Esophagus squamous epithelium (tissue), 5 donors: ENCODE measurements at places on chromosomes 2 and 18. TPM values are rescaled to one million over a fixed set of nuclear protein-coding genes. Genes with fewer than 3 reads are reported as not detected.

SP9 gene
- not detected for total RNA-seq

VWA3B gene
- total RNA-seq: not detected

PID1 gene
- 4.2 TPM for total RNA-seq

SIX3 gene
- not detected for total RNA-seq

DNA sequence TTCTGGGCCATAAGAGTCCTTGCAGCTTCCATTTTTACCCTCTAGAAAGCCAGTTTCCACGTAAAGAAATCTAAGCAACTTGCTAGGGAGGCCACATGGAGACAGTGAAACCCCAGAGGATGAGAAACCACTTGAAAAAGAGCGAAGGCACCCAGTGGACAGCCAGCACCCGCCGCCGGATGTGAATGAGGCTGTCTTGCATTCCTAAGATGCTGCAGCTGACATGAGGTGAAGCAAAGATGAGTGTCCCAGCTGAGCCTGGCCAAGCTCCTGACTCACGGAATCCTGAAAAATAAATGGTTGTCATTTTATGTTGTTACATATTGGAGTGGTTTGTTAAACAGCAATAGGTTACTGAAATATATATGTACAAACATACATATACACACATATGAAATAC, 65.9 kb upstream of the STPG4 start:
- no peak overlapping the region for H3K27ac ChIP-seq
- no peak overlapping the region for H3K4me3 ChIP-seq
- no peak for DNase-seq
- no peaks in the 10 kb centered on the region for H3K27me3 ChIP-seq
- peaks cover 5% of the 10 kb centered on the region for H3K4me1 ChIP-seq

GRCh38 chr2:98438190-98439133, 6.2 kb upstream of the INPP4A start:
- no peak for DNase-seq
- no peaks in the 10 kb centered on the region for H3K4me1 ChIP-seq
- H3K4me3 ChIP-seq: no peak overlapping the region
- no peak overlapping the region for H3K27ac ChIP-seq

GRCh38 chr2:60441800-60442199, 111.7 kb downstream of the BCL11A start:
- no peaks in the 10 kb centered on the region for H3K27me3 ChIP-seq
- H3K4me3 ChIP-seq: no peak overlapping the region
- H3K36me3 ChIP-seq: no peaks in the 10 kb centered on the region
- peaks cover 11% of the 10 kb centered on the region for H3K4me1 ChIP-seq
- peak overlapping the region; percentile 42 for H3K27ac ChIP-seq

DNA sequence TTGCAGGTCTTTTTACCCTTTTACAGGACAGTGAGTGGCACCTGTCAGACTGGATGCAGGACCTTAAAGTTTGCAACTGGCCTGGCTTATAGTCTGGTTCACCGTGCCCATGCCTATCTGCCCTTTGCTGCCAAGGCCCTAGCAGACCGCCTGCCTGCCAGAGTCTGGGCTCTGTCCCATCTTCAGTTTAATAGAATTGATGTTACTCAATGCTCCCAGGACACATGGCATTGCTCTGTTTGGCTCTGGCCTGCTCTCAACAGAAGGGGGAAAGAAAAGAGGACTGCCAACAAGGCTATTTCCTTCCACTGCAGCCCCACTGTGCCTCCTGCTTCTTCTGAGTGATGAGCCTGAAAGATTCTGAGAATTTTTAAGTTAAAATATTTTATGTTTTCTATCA, 25.6 kb upstream of the TMEM178A start:
- H3K27me3 ChIP-seq: no peaks in the 10 kb centered on the region
- no peaks in the 10 kb centered on the region for H3K36me3 ChIP-seq
- no peaks in the 10 kb centered on the region for H3K4me1 ChIP-seq
- no peak overlapping the region for H3K27ac ChIP-seq
- no peak for DNase-seq

- H3K4me1 ChIP-seq: no peaks in the 10 kb centered on the region
- no peak overlapping the region for H3K27ac ChIP-seq
- no peak overlapping the region for H3K4me3 ChIP-seq
Observed at GRCh38 chr2:150605664-150606063, 118.2 kb upstream of the RND3 start.

GRCh38 chr2:170163411-170164065, 14.4 kb upstream of the MYO3B start:
- DNase-seq: no peak
- no peak overlapping the region for H3K4me3 ChIP-seq
- H3K27me3 ChIP-seq: no peaks in the 10 kb centered on the region
- H3K27ac ChIP-seq: no peak overlapping the region
